ENCODE measurements at places on chromosomes 3 and 15.

- DNase-seq: no peak
Observed at GRCh38 chr3:36011791-36012190, 368.5 kb upstream of the STAC start.

DNA sequence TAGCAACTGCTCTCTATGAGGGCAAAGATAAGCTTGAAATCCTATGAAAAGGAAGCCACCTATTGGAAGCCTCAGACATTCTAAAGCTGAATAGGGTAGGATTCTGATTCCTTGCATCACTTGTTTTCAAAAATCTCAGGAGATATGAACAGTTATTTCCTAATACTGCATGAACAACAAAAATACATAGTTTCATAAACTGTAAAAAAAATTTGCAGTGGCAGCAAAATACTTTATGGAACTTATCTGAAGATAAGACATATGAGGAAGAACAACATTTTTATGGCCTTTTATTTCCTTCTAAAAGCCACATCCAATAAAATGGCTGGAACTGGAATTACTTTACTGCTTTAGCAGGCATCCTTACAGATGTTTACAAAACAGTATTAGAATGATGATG is 29.9 kb downstream of the AP3S2 start:
- DNase-seq: no peak

- DNase-seq: no peak
Observed at GRCh38 chr3:50236484-50237132, 604 bp downstream of the GNAI2 start.

- no peak for DNase-seq
Observed at GRCh38 chr15:24752354-24752753, 76.8 kb downstream of the NPAP1 start.

GRCh38 chr3:194140520-194141414 is 4.8 kb downstream of the HES1 start:
- no peak for DNase-seq

- DNase-seq: no peak
Observed at GRCh38 chr3:49720855-49721595, 1.5 kb upstream of the AMIGO3 start.

GRCh38 chr3:100310355-100310965 is 24.1 kb upstream of the NIT2 start:
- DNase-seq: no peak

GRCh38 chr3:100782906-100783305 is 73.6 kb downstream of the TFG start:
- DNase-seq: no peak

DNA sequence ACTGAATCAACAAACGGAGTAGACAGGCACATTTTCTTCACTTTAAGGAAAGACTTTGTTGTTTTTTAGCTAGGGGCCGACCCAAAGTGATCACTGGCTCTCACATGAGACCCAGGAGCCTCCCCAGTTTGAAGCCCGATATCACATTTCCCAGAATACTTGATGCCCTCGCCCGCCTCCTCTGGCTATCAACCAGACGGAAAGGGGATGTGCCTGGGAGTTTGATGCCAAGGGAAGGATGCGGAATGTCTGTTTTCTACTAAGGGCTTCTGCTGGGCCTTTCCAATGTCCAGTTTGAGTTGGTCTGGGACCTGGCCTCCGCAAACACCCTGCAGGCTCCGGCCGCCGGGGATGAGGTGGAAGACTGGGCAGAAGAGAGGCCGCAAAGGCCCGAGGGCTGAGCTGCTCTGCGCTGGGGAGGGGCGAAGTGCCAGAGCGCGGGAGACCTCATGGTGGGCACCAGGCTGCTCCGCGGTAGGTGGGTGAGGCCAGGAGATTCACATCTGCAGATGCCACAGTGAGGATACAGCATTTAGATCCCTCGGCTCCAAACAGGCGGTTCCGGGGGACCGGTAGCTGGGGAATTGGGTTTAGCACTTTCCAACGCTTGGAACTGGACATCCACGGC is 491 bp upstream of the ZNF774 start:
- DNase-seq: no peak

DNA sequence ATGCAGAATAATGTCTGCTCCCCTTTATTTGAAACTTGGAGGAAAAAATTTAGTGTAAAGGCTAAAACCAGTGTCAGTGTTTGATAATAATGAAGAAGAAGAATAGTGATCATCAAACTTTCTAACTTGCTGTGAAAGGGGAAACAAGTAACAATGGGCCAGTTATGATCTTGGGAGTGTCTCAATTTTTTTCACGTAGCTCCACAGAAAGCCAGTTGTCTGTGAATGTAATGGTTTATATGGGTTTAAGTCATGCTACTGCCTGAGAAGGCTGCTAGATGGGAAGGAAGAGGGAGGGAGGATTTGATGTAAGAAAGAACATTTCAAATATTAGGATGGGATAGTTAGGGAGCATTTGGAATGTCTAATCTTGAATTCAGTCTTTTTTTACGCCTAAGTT is 21.1 kb upstream of the SSR3 start:
- no peak for DNase-seq

DNA sequence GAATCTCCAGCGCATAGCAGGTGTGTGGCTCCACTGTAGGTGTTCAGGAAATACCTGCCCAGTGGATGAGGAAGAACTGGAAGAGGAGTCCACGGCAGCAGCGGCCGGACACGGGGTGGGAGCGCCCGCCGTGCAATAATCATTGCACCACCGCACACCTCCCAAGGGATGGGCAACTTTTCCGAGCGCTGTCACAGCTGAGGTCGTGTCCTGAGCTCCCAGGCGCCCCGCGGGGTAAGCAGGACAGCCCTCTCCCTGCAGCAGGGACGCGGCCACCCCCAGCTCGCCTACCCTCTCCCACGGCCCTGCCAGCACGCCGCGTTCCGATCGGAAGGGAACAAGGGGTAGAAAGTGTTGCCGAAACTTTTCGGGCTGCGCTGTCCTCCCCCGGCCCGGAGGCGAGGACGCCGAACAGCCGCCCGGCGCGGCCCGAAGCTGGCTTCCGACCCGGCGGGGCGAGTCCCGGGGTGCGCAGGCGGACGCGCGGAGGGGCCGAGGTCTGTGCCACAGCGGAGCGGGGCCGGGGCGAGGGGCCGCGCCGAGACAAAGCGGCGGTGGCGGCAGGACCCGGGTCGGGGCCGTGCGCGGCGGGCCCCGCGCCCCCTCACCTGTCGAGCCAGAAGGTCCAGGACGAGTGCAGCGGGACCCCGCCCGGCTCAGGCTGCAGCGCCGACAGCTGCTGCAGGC is 475 bp downstream of the EIF4E3 start:
- DNase-seq: peak; percentile 42

DNA sequence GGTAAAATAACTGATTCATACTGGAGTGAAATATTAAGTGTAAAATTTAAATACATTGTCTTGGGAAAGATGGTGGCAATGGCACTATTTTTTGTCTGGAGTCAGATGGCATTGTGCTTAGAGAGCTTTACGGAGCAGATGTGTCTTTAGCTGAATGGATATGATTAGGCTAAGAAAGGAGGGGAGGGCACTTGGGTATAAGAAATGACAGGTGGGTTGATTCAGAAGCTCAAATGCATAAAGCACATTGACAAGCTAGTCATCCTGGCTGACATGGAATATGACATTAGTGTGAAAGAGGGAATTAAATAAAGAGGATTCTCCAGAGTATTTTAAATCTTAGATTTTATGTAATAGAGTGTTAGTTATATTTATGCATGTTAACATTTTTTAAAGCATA is 570.1 kb upstream of the CBLB start:
- no peak for DNase-seq

DNA sequence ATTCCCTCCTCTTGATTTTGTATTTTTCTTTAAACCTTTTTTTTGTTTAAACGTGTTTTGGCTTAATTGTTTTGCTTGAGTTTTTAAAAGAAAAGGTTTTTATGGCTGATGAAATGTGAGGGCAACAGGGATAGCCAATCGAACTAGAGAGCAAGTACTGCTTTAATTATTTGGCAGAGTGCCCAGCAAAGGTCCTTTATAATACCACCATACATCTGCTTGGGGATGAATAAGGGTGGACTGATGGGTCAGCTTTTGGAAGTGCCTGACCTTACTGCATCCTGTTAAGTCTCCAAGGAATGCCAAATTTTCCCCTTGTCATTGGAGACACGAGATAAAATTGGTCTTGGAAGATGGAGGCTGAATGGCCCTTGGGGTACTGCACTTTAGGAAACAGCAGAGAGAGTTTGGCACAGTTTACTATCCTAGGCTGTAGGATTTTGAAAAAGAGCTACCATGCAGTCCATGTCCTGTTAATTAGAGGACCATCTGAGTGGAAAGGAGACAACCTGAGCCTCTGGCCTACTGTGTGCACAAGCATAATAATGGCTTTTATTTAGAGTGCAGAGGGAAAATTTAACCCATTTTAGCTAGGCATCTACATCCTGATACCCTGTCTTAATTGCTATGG is 19.8 kb upstream of the MTHFS start:
- no peak for DNase-seq

GRCh38 chr3:126554560-126555525 is 3.9 kb downstream of the C3orf22 start:
- no peak for DNase-seq

GRCh38 chr3:141410846-141411245 is 42.5 kb downstream of the ZBTB38 start:
- no peak for DNase-seq

DNA sequence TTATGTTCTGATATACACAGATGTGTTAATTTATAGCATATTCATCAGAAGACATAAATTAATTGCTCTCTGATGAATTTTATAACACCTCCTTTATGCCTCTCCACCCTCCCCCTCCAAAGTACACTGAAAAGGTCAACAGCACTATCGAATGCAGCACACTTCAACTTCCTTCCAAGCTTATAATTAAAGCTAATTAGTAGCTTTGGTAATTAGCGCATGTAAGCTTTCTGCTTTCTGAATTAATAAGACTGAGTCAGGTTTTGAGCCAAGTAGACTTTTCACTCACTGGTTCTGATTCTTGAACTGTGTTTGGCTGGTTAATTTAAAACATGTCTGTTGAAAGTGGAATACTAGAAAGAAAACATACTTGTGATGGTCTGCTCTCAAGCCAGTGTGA is 760.8 kb upstream of the CFAP20DC start:
- DNase-seq: no peak

DNA sequence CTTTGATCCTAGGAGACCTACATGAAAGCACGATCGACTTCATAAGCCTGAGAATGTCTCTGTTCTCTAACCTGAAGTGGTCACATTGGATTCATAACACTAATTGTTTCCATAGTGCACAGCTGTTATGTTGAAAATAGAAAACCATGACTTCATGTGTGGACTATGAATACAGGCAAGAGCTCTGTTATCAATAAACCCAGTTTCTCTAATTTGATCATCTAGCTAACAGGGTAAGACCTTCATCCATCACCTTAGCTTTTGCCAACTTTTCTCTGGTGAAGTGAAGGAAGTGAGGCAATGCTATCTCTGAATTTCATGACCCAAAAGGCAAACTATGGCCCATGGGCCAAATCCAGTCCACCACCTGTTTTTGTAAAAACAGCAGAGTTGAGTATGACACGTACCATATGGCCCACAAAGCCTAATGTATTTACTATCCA is 27.2 kb downstream of the ABI3BP start:
- DNase-seq: no peak

GRCh38 chr3:10284496-10284895 is 8.3 kb downstream of the GHRL start:
- DNase-seq: no peak

DNA sequence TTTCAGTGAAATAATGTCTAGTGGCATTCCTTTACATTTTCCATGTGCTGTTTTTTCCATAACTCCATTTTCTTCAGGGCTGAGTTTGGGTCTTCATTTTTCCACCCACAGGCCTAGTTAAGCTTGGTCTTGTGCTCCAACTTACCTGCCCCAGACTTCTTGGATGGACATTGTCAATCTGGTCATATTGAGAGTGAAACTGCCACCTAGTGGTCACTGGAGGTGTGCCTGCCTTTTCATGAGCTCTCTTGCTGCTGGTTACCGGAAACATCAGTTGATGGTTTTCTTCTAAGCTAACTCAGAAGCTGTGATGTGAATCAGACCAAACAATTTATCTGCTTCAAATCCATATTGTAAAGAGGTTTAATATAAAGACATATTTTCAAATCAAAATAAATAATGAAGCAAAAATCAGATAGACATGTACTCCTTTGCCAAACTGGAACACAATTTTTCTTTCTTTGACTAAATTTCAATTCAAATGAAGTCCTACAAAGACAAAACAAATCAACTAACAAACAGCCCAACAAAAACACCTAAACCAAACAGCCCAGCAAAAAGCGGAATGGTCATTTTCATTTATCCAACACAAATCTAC is 135.1 kb upstream of the RASGRP1 start:
- peak; percentile 53 for DNase-seq

DNA sequence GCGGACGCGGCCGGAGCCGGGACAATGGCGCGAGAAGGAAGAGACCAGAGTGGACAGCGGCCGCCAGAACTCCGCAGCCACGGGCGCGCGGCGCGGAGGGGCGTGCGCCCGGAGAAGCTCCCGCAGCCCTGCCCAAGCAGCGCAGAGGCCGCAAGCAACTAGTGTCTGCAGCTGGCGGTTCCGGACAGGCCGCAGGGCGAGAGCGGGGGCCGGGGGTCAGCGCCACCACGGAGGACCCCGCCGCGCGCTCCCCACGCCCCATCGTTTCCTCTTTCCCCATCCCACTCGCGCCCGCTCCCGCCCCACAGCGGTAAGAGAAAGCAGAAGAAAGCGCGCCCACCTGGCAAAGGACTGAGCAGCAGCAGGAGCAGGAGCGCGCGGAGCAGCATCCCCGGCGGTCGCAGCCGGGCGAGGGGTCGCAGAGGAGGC is 440 bp downstream of the PRTG start:
- DNase-seq: no peak

GRCh38 chr15:64314456-64314855 is 41.5 kb downstream of the CSNK1G1 start:
- DNase-seq: no peak

- DNase-seq: no peak
Observed at GRCh38 chr15:68408971-68409370, 23.0 kb downstream of the ITGA11 start.

GRCh38 chr15:65434201-65434600 is 11.5 kb upstream of the IGDCC4 start:
- no peak for DNase-seq

- no peak for DNase-seq
Observed at GRCh38 chr3:161233557-161233956, 12.4 kb downstream of the NMD3 start.

DNA sequence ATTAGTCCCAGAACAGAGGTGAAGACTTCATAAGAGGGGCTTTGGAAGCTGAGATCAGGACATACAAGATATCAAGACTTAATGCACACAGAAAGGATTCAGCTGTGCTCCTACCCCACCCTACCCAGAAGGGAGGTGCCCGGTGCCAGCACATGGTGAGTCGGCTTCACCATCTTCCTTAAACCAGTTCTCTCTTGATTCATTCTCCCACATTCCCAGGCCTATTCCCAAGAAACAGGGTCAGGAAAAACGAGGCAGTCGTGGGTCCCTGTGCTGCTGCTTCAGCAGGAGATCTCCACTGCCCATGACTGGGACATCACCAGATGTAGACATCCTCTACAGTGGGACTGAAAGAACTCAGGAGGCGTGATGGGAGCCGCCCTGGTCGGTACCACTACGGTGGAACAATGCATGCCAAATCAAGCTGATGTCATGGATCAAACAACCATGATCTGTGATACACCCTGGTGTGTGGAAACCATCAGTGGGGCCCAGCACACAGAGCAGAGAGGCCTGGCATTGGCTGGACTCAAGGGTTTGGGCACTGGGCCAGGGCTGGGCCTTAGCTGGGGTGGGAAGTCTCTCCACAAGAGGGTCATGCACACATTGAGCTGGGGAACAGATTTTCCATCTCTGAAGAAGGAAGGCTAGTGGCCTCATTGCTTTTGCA is 41.9 kb downstream of the CCDC12 start:
- DNase-seq: no peak

Measured in naive B cell (primary cell).